SK-N-SH treated with all-trans-retinoic acid at 6 μM for 48 hours (cell line): ENCODE measurements at places on chromosomes 3 and 15.

DNA sequence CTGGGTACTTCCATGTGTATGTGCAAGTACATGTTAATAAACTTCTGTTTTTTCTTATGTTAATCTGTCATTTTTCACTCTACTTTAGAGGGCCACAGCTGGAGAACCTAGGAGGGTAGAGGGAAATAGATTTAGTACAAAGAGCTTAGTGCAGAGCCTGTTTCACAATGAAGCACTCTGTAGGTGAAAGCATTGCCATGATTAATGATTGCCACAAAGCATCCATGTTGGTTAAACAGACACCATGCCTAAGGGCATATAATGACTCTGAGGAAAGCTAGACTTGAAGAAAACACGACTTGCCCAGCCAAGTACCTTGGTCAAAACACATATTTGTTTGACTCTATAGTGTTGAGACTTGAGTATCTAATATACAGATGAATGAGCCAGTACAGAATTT lies 338.4 kb downstream of the FHIT start:
- no peak for ATAC-seq

- no peak for ATAC-seq
These were observed 74.9 kb upstream of the SCN5A start for GRCh38 chr3:38724392-38724736.

- ATAC-seq: no peak
These were observed 29.5 kb downstream of the ESYT3 start for GRCh38 chr3:138463724-138464490.

DNA sequence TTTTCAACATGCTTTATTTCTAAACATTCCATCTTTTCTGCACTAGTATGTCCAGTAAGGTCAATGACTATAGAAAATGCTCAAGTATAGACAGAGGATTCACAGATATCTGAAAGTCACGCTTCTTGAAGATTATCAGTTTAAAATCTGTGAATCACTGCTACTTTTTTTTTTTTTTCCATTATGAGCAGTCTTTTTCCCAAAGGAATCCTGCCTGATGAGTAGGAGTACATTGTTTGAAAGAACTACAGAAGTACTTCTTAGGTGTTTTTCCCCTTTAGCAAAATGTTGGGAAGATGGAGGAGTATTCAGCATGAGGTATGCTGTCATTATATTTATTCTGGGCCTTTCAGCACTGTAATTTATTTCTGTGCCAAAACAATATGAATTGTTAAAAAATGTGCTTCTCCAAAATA lies 266.2 kb downstream of the NLGN1 start:
- peak; percentile 58 for ATAC-seq

GRCh38 chr3:50373146-50374051 lies 14.1 kb upstream of the TMEM115 start:
- no peak for ATAC-seq

DNA sequence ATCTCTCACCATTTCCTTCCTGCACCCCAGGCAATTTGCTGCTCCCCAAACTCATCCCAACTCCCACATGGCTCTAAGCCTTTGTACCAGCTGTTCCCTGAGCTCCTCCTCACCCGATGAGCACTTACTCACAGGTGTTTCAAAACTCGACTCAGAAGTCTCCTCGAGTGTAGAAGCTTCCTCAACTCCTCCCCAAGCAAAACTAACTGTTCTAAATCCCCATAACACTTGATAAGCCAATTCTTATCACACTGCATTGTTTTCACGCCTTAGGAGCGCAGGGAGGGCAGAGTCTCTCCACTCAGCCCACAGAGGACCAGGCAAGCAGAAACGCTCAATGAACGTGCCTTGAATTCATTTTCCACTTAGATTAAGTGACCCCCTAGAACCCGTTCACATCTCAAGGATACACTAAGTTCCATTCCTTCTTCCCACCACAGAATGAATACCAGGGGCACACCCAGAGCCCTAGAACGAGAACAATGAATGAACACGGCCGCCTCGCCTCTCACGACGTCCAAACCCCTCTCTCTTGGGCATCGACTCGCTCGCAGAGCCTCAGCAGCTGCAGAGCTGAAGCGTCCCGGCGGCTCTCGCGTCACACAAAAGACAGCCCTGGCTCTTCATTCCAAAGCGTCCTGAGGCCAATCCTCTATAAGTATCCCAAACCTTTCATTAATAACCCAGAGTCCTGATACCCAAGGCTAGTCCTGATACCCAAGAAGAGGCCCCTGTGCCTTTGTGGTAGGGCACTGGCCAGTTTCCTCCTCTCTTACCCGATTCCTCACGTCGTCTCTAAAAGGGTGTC lies 1.1 kb downstream of the RAF1 start:
- peak; percentile 48 for ATAC-seq

- peak; percentile 70 for ATAC-seq
These were observed 19.9 kb downstream of the SPICE1 start for GRCh38 chr3:113495035-113495434.

GRCh38 chr3:42499478-42499871 lies 3.0 kb upstream of the VIPR1 start:
- ATAC-seq: no peak
